ENCODE measurements at places on chromosomes 3 and 15. TPM values are rescaled to one million over a fixed set of nuclear protein-coding genes. Genes with fewer than 3 reads are reported as not detected.

TMCO5A gene
- not detected for total RNA-seq

SLC24A1 gene
- total RNA-seq, result 4.2 TPM

MELTF gene
- total RNA-seq, result 2.6 TPM

ITIH3 gene
- total RNA-seq, result not detected

Data from sigmoid colon (tissue), 7 donors.